ENCODE measurements at places on chromosomes 2 and 18.

- no peak for DNase-seq
These were observed 97.0 kb downstream of the CDH2 start for GRCh38 chr18:28079883-28080282.

GRCh38 chr2:231985823-231986261, 24.3 kb downstream of the DIS3L2 start:
- no peak for DNase-seq

- no peak for DNase-seq
These were observed 1291.6 kb upstream of the ZEB2 start for GRCh38 chr2:145811276-145812164.

DNA sequence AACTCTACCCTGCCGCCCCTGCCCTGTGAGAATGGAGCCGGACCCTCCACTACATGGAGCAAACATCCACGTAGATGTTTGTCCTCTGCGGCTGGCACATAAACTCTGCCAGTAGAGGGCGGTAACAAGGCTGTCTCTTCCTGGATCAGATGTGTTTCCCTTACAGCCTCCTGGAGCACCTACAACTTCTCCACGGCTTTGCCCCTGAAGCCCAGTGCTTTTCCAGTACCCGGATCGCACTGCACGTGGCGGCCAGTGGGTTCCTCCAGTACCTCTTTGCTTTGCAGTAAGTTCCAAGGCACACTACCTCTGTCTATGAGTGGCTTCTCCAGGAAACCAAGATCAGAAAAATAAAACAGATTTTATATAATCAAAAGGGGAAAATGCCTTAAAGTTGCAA, 651.3 kb downstream of the DCDC2C start:
- no peak for DNase-seq

DNA sequence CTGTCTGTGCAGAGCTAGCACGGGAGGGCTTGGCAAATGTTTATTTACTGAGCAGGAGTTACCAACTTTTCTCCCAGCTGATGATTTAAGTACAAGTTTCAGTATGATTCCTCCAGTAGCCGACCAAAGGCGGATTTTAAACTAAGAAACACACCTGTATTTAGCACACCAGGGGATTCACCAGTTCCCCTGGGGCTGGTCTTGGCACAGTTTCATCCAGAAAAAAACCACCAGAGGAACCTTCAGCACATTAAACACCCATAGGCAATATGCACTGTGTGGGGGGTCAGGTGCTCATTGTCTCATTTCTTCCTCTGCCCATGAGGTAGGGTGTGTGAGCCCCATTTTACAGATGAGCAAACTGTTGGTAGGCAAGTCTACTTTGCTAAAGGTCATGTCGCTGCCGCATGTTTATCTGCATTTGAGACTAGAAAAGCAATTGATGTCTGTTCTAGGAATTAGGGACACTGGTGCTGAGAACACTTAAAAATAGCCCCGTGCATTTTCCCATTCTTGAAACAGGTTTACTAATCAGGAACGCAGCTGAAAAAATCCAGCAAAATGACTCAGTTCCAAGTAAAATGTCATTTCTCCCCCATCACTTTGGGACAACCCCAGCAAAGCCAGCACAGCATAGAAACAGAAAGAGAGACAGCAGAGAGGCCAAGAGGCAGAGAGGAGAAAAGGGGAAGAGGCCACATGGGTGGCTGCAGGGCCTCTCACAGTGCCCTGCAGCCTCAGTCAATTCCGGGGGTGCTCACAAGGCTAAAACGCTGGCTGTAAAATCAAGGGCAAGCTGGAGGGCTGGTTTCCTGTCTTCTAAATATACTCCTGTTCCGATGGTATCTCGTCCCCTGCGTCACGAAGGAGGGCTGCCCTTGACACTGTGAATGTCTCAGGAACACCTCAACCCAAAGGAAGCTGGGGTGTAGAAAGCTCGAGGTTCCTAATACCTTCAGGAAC, 166.8 kb upstream of the ID2 start:
- DNase-seq = peak; percentile 42

- no peak for DNase-seq
These were observed 110.8 kb downstream of the VIT start for GRCh38 chr2:36807223-36807886.

GRCh38 chr18:80010551-80010906, 22.2 kb upstream of the TXNL4A start:
- no peak for DNase-seq

GRCh38 chr2:231512222-231512621, 18.0 kb downstream of the NMUR1 start:
- DNase-seq = no peak

- DNase-seq = no peak
These were observed 1124.9 kb upstream of the ZEB2 start for GRCh38 chr2:145644820-145645302.

DNA sequence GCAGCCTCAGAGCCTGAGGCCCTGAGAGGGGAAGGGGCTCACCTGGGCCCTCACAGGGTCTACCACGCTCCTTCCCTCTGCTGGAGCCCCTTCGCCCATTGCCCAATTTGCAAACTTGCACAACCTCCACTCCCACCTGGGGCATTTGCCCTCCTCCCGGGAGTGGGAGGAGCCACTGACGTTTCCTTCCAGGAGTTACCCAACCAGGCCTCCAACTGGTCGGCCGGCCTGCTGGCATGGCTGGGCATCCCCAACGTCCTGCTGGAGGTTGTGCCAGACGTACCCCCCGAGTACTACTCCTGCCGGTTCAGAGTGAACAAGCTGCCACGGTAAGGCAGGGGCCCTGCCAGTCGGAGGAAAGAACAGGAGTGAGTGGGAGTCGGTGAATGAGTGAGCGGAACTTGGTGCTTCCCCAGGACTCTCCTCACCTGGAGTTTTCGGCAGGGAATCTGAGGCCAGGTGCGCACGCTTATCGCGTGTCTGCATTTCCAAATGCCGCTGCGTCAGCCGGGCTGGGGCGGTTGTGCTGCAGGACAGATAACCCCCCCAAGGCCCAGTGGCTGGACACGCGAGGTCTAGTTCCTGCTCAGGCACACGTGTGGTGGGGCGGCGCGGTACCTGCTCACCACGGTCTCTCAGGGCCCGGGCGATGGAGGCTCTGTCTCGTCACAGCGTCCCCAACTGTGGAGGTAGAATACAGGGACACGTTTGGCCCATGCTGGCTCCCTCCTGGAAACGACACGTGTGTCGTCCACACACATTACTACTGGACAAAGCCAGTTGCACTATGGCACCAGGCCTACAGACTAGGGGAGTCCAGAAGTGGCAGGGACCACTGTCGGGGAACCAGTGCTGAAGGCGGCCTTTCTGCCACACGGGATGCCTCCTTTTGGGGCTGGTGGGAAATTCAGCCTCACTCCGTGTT, 11.7 kb downstream of the ANO7 start:
- no peak for DNase-seq

DNA sequence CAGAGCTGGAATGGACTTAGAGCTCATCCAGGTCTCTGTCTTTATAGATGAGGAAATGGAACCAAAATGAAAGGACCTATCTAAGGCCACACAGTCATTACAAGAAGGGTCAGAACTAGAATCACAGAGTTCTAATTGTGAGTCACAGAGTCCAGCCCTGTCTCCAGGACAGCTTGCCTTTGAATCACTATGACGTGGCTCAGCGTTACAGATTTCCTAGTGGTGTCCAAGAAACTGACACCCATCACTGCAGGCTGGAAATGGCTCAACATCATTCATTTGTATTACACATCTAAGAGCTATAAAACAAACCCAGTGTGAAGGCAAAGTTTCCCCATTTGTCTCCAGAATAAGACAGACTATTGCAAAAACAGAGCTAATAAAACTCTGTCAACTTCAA, 164.3 kb upstream of the SIX2 start:
- no peak for DNase-seq

DNA sequence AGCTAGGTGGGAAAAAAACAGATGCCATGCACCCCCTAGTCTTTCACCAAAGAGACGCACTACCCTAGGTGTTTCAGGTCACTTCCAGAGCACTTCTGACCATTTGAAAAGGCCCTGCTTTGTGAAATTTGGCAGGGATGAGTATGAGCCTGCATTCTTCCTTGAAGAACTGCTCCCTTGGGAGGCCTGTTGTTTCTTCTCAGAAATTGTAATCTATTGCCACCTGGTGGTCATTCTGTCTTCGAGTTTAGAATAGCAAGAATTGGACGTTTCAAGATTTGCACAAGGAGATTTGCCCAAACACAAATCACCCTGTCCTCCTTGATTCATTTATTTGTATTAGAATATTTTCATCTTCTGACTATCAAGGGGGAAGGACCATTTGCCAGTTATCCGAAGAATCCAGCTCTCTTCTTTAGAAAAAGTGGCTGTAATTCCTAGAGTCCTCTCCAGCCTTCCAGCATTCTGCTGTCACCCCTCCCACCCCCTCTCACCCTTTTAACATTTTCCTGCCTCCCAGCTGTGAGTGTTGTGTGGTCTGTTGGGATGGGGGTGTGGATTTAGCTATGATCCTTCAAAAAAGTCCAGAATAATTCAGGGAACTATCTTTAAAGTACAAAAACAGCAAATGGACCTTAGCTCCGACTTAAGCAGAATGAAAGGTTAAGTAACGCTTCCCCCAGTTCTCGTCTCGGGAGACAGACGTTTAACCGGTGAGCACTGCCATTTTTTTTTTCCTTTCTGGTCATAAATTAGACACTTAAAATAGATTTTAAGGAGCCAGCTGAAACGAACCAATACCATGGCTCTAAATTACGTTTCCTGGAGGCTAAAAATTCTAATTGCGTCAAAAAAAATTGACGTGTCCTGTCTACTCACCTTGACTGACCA, 3.7 kb upstream of the GAD1 start:
- DNase-seq = no peak

GRCh38 chr18:41881285-41881684, 73.7 kb upstream of the PIK3C3 start:
- DNase-seq = no peak

- no peak for DNase-seq
These were observed 26.5 kb upstream of the EML4 start for GRCh38 chr2:42142547-42143184.

GRCh38 chr2:68391869-68392268, 26.8 kb downstream of the PLEK start:
- DNase-seq = no peak

DNA sequence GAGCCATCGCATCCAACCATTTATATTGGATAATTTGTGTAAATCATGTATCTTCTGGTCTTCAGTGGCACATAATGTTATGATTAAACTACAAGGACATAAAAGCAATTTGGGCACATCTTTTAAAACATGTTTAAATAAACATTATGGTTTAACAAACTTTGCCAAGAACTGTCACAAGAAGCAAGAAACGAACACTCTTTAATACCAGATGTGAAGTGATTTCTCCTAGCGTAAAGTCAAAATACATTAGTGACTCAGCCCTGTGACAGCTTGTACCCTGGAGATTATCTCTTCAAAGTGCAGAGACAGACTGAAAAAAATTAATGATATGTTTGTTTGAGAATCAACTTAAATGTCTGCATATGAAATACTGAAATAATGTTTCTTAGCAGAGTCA, 39.9 kb downstream of the DSEL start:
- DNase-seq = no peak

DNA sequence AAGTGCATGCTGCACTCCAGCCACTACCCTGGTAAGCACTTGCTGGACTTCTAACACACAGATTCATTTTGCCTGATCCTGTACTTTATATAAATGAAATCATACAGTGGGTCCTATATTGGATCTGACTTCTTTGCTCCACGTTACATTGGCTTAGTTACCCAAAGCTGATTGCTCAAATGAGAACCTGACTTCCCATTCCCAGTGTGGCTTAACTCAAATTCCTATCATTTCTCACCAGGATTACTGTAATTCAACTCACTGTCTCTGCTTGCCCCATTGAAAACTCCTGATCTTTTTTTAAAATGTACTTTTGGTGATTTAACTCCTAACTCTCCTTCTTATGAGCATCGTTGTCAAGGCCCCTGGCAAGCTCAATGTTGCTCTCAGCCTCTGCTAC, 1.4 kb downstream of the RSAD2 start:
- no peak for DNase-seq

DNA sequence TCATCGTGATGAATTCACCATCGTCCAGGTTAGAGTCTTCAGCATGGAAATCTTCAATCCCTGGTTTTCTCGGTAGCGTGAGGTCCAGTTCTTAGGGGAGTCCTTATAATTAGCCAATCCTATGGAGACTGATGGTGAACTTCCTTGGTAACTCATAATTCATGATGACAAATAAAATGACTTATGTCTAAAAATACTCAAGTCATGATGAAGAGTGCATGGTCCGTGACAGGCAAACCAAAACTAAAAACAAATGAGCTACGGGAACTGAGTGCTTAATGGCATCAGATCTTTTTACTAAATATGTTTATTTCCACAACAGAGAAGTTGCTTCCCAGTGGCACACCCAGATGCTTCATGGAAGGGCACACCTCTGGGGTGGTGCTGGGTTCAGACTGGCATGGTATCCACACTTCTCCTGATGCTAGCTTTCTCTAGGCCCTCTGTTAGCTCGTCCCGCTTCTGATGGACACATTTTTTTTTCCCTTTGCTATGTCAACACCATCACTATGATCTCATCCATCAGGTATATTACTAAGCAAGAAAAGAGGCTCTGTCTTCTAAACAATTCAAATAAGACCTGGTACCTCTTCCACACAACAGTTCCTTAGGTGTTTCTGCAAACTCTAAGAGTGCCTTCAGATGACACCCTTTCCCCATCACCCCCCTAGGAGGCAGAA, 92.8 kb upstream of the NEDD4L start:
- no peak for DNase-seq

DNA sequence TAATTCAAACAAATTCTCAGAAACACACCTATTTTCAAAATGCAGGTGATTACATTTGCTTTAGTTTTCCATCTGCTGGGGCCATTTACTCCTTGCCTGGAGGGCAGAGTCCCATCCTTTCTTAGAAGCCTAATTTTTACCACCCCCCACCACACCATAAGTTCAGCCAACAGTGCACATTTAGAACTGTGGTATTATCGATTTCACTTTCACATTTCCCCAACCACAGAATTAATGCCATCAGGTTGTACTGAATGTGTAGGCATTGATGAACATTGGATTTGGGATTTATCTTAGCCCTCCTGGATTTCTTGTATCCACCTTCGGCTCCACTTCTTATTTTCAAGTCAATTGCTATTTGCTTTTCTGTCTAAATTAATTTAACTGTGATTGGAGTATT, 4.5 kb downstream of the SCYGR3 start:
- no peak for DNase-seq

DNA sequence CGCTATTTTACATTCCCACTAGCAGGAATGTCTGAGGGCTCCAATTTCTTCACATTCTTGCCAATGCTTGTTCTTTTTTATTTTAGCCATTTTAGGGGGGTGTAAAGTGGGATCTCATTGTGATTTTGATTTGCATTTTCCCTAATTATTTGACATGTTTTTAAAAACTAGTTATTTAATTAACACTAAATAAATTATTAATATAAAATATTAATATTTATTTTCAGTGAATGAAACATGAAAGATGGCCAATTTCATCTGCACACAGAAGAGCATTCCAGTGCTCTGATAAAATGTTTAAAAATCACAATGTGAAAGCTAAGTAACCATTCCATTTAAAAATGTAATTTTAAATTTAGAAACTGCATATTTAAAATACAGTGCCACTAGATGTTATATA, 322.2 kb upstream of the ZNF521 start:
- no peak for DNase-seq

- DNase-seq = no peak
These were observed 135.7 kb downstream of the OTX1 start for GRCh38 chr2:63186331-63186730.

GRCh38 chr2:213787869-213788268, 503.6 kb downstream of the SPAG16 start:
- DNase-seq = no peak

Measured in stimulated activated CD8-positive, alpha-beta memory T cell treated with anti-CD3 and anti-CD28 coated beads, Interleukin-7, amount 100 ng/mL, for 48 hours (primary cell).